ENCODE measurements at places on chromosomes 2 and 18.

DNA sequence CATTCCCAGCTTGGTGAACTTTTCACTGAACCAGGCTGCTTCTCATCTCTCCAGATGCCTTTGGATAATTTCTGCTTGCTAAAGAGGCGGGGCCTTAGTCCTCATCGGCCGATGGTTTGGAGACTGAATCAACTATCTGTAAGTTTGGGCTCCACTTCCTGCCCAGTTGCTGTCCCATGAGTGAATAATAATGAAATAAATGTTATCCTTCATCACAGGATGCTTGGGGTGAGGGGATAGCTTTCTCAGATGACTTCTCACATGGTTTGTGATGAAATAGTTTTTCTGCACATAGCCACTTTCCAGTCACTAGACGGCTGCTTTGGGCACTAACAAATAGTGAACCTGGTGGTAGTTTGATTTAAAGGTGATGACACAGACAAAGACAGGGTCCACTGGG is 376.6 kb upstream of the TRIB2 start:
- DNase-seq = peak; percentile 81

- no peak for DNase-seq
Observed at GRCh38 chr2:108571286-108571685, 37.0 kb downstream of the LIMS1 start.

DNA sequence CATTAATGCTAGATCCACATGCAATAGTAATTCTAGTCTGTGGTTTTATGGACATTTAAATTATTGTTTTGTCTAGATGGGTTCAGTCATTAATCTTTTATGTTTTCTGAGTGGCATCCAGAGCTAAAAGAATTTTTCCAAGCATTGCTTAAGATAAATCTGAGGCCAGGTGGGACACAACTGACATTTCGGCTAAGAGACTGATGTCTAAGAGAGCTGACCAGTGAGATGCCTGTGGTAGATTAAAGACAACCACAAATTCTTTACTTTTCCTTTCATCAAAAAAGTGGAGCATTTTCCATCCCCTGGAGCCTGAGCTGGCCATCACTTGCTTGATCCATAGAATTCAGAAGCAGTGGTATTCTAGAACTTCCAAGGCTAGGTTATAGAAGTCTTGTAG is 182.2 kb downstream of the NRP2 start:
- peak; percentile 74 for DNase-seq

DNA sequence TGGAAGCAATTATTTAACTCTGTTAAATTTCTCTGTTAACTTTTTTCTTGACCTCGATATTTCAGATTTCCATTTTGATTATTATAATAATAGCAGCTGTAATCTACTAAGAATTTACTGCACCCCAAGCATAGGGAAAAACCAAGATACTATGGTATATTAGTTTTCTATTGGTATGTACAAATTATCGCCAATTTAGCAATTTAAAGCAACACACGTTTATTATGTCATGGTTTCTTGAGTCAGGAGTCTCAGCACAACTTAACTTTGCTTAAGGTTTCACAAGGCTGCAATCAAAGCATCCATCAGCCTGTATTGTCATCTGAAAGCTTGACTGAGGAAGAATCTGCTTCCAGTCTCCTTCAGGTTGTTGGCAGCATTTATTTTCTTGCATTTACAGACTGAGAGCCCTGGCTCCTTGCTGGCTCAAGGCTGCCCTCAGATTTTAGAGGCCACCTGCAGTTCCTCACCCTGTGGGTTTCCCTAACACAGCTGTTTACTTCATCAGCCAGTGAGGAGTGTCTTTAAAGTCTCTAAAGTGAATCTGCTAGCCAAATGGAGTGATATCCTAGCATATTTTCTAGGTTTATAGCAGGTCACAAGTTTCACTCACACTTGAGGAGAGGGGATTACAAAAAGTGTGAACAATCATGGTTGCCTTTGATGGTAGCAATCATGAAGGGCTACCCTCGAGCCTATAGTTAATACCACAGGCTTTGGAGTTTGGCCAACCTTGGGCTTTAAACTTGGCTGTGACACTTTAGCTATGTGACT is 4.4 kb upstream of the VPS54 start:
- DNase-seq = no peak

DNA sequence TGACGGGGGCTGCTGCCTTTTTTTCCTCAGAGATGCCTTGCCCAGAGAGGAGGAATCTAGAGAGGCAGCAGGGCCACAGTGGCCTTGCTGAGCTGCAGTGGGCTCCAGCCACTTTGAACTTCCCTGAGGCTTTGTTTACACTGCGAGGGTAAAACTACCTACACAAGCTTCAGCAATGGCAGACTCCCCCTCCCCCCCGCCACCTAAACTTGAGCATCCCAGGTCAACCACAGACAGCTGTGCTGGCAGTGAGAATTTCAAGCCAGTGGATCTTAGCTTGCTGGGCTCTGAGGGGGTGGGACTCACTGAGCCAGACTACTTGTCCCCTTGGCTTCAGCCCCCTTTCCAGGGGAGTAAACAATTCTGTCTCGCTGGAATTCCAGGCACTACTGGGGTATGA is 11.8 kb downstream of the SYT4 start:
- DNase-seq = no peak

GRCh38 chr2:54609647-54610046 is 113.8 kb upstream of the EML6 start:
- no peak for DNase-seq

DNA sequence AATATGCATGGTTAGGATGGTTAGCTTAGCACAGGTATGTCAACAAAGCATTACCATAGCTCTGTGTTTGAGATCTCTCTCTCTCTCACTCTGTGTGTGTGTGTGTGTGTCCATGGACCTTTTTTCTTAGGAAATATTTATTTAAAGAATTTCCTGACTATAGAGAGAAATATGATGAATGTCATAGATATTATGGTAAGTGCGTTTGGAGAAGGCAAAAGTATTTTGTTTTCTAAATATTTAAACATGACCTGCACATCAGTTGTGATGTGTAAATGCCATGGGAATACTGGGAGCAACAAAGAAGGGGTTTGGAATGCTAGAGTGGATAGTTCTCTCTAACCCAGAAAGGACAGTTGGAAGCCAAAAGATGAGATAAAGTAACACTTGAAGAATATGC is 3.9 kb upstream of the TMEM178A start:
- DNase-seq = peak; percentile 56

GRCh38 chr18:8140841-8141501 is 468.3 kb upstream of the RAB12 start:
- peak; percentile 54 for DNase-seq
